T-helper 2 cell (primary cell): ENCODE measurements at places on chromosomes 2 and 18.

DNA sequence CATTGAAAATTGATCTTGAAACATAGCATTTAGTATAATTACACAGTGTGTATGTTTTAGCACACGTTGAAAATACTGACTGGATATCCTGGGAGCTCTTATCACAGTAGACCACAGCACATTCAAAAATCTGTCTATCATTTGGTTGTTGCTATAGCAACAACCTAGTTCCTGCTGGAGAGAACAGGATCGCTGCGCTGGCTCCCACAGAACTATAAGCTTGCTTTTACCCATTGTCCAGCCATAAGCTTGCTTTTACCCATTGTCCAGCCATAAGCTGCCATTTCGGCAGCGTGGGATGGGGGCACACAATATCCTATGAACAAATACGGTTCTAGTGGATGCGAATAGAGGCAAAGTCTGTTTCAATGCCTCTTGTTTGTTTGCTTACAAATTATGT lies 70.4 kb upstream of the ST6GAL2 start:
- DNase-seq: no peak

- no peak for DNase-seq
Observed at GRCh38 chr2:148255929-148256328, 235.0 kb downstream of the MBD5 start.

DNA sequence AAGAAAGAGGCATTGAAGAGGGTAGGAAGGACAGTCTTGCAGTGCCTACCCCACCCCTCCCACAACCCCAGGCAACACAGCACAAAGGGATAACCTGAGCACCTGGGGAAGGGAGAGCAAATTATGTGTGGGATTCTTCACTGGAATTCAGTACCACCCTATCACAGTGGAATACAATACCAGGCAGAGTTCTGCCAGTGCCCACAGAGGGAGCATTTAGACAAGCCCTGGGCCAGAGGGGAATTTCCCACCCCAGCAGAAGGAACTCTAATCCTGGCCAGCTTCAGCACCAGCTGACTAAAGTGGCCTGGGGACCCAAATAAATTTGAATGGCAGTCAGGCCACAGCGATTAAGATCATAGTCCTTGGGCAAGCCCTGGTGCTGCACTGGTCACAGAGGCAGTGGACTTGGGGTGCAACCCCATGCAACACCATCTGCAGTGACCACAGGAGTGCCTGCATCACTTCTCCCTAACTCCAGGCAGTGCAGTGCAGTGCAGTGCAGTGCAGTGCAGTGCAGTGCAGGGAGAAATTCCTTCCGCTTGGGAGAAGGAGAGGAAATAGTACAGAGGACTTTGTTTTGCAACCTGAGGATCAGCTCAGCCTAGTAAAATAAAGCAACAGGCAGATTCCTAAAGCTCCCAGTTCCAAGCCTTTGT lies 147.8 kb upstream of the SRD5A2 start:
- no peak for DNase-seq

DNA sequence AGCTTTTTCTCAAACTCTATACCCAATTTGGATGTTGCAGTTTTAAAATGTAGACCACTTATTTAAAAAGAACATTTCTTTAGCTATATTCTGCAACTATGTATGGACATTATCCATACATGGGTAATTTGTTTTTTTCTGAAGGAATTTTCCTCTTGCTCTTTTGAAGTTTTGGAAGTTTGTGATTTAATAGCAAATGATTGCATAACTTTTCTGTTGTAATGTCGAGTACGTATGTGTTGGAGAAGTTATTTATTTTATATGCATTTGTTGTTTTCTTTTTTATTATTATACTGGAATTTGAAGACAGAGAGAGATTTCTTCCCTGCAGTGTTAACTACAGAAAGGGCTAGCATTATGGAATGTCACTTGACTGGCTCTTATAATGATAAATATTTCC lies 207.7 kb upstream of the FANCL start:
- no peak for DNase-seq

DNA sequence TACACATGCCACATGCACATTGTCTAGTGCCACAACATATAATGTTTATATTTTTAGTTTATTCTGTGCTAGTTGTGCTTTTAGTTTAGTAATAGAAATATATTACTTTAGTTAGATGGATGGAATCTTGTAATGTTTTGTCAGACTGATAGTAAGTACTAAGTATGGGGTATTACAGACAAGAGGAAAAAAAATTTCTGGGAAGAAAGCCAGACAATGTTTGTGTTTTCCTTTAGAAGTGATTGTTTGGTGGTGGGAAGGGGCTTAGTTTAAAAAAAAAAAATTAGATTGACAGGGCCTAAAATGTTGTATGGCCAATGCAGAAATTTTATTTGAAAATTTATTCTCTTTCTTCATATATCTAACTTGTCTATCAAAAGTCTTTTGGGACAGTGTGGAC lies 37.8 kb downstream of the ACVR2A start:
- DNase-seq: no peak

DNA sequence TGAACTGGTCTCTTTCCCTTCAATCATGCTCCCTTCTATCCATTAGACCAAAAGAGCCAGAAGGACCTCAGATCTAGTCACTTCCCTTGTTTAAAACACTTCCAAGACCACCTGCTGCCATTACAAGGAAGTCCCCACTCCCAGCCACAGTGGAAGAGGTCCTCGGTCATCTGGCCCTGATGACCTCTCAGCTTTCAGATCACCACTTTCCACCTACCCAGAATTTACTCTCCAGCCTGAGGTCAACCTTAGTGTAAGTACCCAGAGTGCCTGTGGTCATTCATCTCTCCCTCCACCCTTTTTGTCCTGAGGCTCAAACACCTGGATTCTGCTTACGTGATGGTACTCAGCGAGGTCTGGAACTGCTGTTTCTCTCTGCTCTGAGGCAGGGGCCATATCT lies 67.1 kb downstream of the MARCO start:
- DNase-seq: no peak

DNA sequence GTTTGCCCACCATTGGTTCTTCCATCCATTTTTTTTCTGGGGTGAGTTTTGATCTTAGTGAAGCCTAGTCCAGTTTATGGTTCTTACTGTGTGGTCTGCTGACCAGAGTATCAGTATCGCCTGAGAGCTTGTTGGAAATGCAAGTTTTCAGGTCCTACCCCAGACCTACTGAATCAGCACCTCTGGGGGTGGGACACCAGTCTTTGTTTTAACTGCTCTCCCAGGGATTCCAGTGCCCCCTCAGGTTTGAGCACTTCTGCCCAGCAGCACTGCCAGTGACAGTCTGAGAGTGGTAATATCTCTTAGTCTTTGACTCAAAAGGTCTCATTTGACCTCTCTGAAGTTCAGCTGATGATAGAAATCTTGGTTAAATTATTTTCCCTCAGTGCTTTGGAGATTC lies 269.3 kb downstream of the ALPK2 start:
- no peak for DNase-seq

DNA sequence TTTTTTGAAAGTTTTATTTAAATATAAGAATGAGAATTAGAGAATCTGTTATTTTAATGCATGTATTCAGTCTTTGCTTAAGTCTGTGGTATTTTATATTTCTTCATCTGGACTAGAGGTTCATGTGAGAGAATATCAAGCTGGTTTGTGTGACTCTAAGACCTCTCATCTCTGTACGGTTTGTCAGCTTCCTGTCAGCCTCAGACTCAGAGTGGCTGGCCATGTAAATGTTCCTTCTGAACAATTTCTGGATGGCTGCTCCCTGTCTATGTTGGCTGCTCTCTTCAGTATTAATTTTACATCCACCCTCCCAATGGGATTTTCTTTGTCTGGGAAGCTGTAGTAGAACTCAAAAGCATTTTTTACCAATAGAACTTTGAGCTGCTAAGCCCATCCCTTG lies 225.3 kb upstream of the THUMPD2 start:
- no peak for DNase-seq

DNA sequence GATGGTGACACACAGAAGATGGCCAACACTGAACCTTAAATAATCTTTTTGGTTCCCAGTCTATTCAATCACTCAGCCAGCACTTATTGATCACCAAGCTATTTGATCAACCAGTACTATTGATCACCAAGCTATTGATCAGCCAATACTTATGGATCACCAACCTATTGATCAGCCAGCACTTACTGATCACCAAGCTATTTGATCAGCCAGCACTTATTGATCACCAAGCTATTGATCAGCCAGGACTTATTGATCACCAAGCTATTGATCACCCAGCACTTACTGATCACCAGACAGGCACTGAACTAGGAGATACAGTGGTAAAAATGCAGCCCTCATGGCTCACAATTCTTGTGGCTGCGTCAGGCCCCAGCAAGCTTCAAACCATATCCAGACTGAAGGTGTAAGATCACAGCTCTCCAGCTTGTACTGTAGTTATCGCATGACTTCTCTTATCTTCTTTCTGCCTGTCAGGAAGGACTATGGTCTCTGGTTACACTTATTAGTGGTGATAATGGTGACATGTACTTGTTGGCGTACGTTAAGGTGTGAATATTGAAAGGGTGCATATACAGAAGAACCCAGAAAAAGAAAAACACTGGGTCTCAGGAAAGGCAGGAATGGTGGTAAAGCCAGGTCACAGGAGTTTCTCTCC lies 18.4 kb upstream of the B3GNT2 start:
- no peak for DNase-seq

- DNase-seq: no peak
Observed at GRCh38 chr2:111227716-111228141, 107.0 kb downstream of the BCL2L11 start.

- DNase-seq: no peak
Observed at GRCh38 chr2:1990724-1991123, 246.4 kb upstream of the PXDN start.

- DNase-seq: no peak
Observed at GRCh38 chr18:10351858-10352257, 102.6 kb upstream of the APCDD1 start.

GRCh38 chr2:155653176-155653575 lies 679.3 kb downstream of the NR4A2 start:
- DNase-seq: no peak

- DNase-seq: no peak
Observed at GRCh38 chr2:6412533-6413091, 453.1 kb downstream of the CMPK2 start.

DNA sequence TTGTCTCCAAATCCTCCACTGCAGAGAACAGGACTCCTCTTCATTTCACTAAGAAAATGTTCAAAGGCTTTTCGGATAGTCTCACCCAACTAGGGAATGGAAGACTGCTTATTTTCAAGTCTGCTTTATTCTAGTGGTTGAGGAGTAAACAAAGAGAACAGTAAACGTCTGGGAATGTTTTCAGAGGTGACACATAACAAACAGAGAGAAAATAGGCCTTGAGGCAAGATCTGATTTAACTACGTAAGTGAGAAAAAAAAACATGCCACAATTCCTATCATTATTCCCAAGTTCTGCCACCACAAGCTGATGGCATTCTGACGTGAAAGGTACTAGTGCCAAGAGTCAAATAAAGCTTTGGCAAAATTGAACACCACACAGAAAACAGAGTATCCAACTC lies 16.7 kb upstream of the WIPF1 start:
- DNase-seq: no peak

DNA sequence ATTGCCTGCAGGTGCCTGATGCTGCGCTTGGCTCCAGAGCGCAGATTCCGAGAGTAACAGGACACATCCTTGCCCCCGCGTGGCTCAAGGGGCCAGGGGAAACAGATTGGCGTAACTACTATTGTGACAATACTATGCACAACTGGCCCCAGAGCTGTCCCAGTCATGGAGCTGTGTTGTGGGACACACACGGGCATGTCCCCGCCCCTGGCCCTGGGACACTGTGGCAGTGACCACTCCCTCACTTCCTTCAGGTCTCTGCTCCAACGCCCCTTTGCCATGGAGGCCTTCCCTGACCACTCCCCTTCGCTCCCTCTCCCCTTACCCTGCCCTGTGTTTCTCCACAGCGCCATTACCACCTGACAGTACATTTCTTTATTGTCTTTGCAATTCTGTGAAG lies 132.1 kb downstream of the SMAD2 start:
- no peak for DNase-seq

DNA sequence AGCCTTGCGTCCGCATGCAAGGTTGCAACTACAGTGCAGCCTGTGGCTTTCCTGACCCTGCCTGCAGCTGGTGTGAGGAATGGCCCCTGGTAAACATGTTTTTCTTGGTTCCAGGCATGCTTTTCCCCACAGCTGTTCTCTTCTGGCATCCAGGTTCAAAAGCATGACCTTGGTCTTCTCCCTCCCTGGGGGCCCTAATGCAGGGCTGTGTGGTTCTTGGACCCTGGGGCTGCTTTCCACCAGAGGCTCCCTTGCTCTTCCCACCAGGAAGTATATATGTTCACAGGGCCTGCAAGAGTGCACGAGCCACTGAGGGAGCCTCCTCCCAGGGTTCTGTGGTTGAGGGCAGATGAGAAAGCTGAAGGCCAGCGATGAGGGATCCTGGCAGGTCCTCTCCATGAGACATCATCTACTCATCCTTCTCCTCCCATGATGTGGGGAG lies 125.9 kb downstream of the BCL2L11 start:
- DNase-seq: no peak

DNA sequence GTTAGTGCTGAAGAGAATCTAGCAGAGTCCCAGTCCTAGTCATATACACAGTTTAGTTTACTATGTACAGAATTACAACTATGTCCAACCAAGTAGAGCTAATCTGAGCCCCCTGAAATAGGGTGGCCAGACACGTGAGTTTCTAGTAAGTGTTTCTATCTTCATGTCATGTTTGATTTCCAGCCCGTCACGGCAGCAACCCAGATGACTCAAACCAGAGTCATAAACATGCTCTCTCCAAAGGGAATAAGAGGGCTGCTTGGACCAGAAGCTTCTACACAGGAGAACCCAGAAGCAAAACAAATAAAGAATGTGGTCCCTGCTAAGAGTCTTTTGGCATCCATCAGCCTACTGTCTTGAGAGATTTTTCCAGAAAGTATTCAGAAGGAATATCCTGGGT lies 64.9 kb upstream of the WIPF1 start:
- no peak for DNase-seq
